Stimulated activated CD8-positive, alpha-beta memory T cell treated with anti-CD3 and anti-CD28 coated beads, Interleukin-2, amount 100 ng/mL, for 1 hour (primary cell): ENCODE measurements at places on chromosomes 6 and 20.

GRCh38 chr6:139124887-139125672 is 9.8 kb upstream of the HECA start:
- DNase-seq, result peak; percentile 65

- DNase-seq, result no peak
These were observed 12.0 kb upstream of the RNGTT start for GRCh38 chr6:88975369-88975768.

- no peak for DNase-seq
These were observed 97.4 kb downstream of the IRF4 start for GRCh38 chr6:489001-489400.

DNA sequence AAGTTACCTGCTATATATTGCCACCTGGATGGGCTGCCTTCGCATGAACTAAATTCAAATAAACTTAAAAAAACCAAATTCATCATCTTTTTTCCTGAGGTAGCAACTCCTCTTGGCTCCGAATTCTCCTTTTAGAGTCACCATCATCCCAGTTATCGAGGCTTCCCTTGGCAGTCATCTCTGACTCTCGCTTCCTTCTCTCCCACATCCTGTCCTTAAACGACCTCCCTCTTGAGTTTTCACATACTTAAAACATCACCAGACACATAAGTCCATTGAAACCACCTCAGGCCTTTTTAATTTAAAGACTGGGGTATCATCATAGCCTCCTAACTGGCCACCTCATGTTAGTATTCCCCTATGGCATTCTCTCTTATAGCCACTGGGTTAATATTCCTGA is 296.1 kb upstream of the FLRT3 start:
- no peak for DNase-seq

DNA sequence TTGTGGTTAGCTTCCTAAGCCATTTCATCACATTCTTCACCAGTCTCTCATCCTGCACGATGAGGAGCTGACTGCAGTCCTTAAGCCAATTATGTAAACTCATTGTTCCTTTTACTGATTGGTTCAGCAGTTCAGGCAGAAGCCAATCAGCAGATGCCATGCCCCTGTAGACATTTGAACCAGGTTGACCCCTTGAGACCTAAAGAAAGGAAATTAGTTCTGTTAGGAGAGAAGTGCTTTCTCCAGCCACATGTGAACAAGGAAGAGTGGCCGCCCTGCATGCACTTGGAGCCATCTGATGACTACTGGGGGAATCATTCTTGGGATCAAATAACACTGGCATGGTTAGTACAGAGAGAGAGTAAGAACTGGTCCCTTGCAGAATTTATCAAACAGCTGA is 535.2 kb upstream of the ID4 start:
- DNase-seq, result no peak

- DNase-seq, result no peak
These were observed 12.4 kb upstream of the SIRPB1 start for GRCh38 chr20:1632178-1632577.

DNA sequence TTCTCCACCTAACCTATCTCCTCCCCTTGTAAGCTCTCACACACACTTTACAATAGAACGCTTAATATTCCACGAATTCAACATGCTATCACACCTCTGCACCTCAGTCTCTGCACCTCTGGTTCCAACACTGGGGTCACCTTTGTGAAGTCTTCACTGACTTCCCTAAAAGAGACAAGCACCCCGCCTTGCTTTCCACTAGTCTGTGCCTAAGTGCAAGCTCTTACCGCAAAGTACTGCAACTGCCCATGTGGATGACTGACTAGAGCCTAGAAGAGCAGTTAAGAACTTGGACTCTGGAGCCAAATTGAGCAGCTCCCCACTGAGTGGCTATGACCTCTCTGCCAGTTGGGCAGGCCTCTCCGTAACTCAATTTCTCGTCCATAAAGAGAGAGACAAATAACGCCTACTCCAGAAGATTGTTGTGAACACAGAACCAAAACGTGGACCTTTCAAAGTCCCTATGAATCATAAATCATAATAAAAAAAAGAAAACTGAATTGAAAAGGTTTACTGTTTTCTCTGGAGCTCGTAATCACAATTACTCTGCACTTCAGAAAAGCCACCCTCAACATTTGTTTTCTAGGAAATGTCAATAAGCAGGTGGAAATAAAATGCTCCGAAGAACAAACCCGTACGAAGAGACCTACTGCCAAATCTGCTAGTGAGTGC is 1.2 kb downstream of the IFNGR1 start:
- no peak for DNase-seq

- DNase-seq, result no peak
These were observed 478.4 kb upstream of the SOX4 start for GRCh38 chr6:21115111-21115510.

GRCh38 chr6:156595476-156595875 is 181.7 kb upstream of the ARID1B start:
- DNase-seq, result no peak

DNA sequence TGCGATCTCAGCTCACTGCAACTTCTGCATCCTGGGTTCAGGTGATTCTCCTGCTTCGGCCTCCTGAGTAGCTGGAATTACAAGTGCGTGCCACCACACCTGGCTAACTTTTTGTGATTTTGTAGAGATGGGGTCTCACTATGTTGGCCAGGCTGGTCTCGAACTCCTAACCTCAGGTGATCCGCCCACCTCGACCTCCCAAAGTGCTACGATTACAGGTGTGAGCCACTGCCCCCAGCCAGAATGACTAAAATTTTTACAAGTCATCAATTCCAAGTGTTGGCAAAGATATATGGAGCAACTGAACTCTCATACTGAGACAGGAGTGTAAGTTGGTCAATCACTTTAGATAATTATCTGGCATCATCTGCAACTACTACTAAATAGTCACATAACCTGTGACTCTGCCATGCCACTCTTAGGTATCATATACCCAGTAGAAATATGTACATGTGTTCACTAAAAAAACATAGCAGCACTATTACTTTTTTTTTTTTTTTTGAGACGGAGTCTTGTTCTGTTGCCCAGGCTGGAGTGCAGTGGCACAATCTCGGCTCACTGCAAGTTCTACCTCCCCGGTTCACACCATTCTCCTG is 3.0 kb downstream of the EIF6 start:
- no peak for DNase-seq

DNA sequence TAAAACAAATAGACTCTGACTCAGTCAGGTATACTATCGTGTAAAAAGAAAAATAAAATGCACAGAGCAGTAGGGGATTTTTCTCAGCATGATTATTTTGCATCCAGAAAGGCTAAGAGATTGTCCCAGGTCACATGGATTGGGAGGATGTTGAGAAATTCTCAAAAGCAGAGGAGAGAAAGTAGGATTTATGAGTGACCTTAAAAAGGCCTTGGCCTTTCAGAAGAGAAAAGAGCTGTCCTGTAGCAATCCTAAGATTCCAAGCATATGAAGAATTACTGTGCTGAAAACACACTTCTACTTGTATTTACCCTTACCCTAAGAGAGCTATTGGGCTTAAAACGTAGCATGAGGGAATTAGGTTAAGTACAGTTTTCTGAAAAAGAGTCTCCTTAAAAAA is 149.7 kb upstream of the ENPP5 start:
- no peak for DNase-seq

GRCh38 chr6:83867527-83868161 is 8.2 kb downstream of the CYB5R4 start:
- no peak for DNase-seq

- no peak for DNase-seq
These were observed 16.2 kb upstream of the BLCAP start for GRCh38 chr20:37543828-37544227.

GRCh38 chr20:7010527-7010926 is 243.0 kb downstream of the BMP2 start:
- DNase-seq, result no peak

DNA sequence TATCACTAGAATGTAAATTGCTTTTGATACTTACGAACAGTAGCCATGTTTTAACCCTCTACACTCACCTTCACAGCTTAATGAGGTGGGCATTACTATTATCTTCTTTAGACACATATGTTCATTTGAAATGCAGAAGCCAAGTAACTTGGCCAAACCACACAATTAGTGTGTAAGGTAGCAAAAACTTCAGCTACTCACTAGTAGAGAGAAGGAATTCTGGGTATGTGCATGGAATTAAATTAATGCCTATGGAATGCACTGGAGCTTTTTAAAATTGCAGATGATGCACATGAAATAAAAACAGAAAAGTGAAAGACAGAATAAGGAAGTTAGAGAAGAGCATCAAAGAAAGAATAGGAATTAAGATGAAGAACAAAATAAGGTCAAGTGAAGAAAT is 494.0 kb downstream of the ADGRB3 start:
- DNase-seq, result no peak

DNA sequence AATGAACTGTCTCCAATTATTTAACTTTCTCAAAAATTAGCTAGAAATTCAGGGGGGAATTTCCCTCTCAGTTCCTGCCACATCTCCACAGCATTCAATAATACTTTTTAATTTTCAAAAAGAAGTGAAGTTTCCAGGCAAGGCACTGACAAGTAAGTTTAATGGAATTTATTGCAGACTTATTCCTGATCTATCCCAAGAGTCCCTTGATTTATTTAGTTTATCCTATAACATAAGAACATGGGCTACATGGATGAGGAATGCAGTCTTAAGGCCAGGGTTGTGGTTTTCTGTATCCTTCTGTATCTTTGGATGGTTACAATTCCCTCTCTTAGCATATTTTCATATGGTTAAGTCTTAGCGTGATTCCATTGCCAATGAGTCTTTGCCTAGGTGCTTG is 126.5 kb downstream of the TSHZ2 start:
- no peak for DNase-seq

GRCh38 chr6:18395856-18396197 is 8.7 kb downstream of the RNF144B start:
- DNase-seq, result no peak

DNA sequence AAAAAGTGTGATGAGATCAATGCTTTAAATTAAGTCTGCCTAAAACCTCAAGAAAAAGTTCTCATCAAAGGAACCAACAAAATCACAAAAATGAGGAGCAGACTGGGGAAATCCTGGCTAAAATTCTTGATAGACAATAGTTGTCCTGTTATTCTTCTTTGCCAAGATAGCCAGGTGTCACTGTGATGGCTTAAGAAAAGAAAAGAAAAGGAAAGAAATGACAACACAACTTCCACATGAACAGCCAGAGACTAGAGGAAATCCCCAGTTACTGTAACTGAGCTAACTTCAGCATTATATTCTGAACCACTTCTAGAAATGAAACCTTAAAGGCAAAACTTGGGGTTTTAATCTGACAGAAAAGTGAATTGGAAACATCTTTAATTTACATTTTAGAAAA is 129.6 kb downstream of the CD24 start:
- no peak for DNase-seq

GRCh38 chr6:154298297-154298696 is 58.3 kb downstream of the IPCEF1 start:
- DNase-seq, result no peak

- no peak for DNase-seq
These were observed 68.5 kb upstream of the ARMC2 start for GRCh38 chr6:108779536-108780275.

- DNase-seq, result no peak
These were observed 90.0 kb downstream of the PRND start for GRCh38 chr20:4811661-4812181.

DNA sequence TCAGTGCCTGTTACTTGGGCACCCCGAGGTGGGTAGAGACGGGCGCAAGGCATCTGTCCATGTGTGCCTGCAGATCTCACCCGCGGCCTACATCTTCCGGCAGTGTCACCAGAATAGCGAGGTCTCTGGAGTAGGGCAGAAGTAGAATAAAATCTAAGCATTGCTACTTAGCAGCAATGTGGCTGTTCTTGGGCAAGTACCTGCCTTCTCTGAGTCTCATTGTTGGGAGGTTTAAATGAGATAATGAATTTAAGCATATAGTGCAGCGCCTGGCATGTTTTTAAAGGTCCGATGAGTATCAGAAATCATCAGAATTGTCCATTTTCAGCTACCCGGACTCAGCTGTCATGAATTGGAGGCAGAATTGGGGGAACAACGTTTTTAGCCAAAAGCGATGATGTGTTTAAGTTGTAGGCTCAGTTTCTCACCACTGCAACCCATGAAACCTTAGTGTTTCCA is 800 bp downstream of the ABCC10 start:
- DNase-seq, result no peak

DNA sequence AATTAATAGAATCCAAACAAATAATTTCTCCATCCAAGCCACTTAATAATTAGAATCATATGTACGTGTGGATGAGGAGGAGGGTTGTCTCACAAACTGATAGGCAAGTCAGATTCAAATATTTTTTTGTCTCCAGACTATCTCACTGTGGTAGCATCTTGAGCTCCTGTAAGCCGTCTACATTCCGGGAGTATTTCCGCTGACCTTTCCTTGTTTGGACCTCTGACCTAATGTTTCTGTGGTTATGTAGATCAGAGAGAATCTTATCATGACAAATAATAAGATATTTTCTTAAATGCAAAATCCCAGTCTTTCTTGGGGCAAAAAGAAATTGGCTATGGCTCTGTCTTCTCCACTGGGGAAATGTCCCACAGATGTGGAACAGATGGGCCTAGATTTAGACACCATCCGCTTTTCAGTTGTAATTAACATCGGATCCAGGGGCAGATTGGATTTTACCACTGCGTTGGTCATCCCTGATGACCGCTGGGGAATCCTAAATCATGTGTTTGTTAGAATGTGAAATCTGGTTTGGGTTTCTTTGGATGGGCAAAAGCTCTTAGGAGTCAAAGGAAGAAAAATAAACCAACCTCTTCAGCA is 197.1 kb upstream of the RIN2 start:
- no peak for DNase-seq

DNA sequence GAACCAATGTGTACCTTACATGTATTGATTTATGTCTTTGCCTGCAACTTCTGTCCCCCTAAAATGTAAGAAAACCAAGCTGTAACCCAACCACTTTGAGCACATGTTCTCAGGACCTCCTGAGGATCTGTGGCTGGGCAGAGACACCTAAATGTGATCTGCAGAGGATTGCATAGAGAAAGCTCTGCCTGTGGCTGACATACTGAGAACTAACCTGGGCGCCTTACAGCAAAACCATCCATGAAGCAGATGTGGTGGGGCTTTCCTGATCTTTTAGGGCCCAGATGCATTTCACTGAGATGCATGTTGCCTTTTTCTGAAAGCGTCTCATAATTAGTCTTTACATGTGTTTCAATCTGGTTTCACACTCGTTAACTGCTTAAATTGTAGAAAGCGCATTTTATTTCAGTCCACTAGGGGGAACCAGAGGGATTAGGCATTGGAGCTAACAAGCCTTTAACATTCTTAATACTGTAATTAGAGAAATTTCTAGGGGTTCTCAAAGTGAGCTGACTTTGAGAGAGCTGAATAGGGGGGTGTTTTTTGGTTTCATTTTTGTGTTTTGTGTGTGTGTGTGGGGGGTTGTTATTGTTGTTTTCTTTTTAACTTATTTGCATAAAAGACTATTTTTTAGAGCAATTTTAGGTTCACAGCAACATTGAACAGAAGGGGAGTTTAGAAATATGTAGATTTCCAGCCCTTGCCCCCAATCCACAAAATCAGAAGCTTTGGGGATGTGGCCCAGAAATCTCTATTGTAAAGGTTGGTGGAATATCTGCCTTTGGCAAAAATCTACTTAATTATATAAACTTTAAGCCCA is 50.9 kb upstream of the FAM184A start:
- DNase-seq, result no peak

GRCh38 chr6:144781836-144782235 is 496.7 kb downstream of the UTRN start:
- DNase-seq, result no peak
